Epithelial cell of prostate (primary cell): ENCODE measurements at places on chromosomes 2 and 18.

DNA sequence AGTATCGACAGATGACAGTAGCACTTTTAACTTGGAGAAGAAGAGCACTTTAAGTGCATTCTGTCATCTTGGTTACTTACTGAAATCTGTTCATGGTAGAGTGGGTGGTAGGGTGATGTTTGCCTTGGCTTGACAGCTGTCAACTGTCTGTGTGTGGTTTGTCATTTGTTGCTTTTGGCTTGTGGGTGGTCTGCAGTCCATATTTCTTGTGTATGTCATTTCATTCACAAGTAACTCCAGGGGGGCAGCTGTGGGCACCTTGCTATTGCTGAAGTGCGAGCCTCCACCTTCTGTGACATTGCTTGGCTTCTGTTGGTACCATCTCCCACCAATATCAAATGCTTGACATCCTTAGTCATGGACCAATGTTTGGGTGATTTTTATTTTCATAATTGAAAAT lies 311.6 kb upstream of the NRP2 start:
- DNase-seq, result no peak

DNA sequence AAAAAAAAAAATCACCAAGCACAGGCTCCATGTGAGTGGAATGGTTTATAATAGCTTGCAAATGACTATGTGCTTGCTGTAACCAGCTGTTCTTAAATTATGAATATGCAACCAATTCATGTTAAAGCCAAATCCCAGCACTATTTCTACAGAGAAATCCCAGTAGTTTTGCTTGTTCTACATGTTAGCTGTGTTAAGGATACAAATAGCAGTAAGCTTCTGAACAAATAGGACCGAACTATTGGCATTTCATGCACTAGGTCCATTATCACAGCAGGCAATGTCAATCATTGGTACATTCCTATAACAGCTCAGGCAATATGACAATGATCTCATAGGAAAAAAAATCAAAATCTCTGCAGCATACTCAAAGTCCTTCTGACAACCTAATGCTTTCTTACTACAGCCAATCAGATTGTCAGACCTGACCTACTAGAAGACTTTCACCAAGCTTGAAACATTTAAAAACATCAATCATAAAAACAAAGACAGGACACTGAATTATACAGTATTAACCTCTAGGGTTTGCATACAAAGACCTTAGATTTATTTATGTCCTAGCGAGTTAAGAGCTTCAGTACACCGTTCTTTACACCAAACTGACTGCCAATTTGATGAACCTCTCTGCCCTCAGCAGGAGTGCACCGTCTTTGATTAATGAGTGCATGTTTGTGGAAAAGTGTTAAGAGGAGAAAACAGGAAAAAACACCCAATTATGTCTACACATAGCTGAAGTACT lies 6.4 kb downstream of the BAZ2B start:
- no peak for DNase-seq

DNA sequence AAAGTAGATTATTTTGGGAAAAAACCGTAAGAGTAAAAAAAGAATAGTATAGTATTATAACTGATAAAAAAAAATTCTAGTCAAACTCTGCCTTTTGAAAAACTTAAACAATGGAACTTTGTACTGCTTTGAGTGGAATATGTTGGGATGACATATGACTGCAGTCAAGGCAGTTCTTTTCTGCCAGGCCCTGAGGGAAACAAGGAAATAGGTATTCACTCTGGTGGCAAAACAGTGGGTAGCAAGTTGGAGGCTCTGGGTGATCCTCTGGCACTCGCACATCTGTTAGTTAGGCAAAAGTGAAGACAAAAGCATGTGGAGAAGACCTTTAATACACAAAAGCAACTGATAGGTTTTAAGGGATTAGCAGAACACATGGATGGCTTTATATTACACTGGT lies 102.2 kb downstream of the ARHGEF33 start:
- DNase-seq, result no peak

- no peak for DNase-seq
These were observed 105.8 kb upstream of the TTN start for GRCh38 chr2:178913049-178913441.

DNA sequence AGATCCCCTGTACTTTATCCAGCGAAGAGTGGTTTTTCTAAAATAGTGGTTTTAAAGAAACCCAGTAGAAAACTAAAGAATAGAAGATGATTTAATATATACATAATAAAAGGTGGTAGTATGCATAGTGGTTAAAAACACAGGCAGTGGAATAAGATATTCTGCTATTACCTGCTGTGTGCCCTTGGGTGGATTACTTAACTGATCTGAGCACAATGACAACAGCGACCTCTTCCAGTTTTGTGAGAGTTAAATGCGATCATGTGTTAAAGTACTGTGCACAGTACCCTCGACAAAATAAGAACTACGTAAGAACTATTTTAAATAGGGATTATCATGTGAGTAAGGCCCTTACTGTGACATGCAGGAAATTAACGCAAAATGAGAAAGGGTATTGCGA lies 30.0 kb upstream of the CHMP1B start:
- DNase-seq, result no peak

DNA sequence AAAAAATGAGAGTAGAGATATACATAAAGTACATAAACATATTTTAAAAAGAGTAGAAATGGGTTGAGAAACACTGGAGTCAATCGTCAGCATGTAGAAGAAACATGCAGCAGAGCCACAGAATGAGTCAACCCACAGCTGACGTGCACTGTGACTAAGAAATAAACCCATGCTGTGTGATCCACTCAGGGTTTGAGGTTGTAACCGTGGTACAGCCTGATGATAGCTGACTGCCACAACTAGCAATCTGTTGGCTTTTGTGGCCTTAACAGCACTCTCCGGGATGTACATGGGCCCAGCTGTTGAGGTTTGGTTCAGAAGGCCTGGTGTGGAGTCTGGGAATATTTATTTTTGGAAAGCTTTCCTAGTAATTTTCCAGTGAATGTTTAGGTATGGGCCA lies 554.4 kb upstream of the MEX3C start:
- no peak for DNase-seq

GRCh38 chr2:128473175-128474035 lies 154.7 kb upstream of the HS6ST1 start:
- no peak for DNase-seq

DNA sequence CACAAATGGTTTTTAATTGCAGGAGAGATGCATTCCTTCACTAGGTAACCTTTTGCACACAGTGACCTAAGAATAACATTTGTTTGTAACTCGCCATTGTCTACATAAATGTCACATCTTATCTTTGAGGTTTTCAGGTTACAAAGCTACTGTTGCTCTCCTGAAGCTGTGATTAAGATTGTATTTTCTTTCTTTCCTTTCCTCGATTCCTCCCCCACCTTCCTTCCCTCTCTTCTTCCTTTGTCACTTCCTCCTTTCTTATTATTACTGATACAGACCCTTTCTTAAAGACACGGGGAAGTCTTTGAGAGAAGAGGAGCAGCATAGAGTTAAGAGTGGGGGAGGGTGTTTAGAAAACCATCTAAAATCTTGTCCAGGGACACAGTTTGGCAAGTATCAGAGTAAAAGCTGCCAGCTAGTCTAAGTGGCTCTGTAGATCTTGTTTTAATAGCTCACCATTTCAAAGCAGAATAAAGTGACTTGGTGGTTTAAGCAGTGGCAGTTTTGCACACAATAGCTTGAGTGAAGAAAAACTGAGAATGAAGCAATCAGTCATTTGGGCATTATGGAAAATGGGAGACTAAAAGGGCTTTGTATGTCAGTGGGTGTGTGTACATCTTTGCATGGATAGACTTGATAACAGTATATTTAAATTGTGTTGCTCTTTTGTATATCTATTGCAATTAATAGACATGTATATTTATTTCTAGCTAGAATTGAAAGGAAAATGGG lies 10.9 kb downstream of the CERS6 start:
- DNase-seq, result no peak

- DNase-seq, result no peak
These were observed 146.5 kb downstream of the SH3BP4 start for GRCh38 chr2:235098269-235098668.

- DNase-seq, result no peak
These were observed 60.8 kb downstream of the KYNU start for GRCh38 chr2:142938240-142938639.

DNA sequence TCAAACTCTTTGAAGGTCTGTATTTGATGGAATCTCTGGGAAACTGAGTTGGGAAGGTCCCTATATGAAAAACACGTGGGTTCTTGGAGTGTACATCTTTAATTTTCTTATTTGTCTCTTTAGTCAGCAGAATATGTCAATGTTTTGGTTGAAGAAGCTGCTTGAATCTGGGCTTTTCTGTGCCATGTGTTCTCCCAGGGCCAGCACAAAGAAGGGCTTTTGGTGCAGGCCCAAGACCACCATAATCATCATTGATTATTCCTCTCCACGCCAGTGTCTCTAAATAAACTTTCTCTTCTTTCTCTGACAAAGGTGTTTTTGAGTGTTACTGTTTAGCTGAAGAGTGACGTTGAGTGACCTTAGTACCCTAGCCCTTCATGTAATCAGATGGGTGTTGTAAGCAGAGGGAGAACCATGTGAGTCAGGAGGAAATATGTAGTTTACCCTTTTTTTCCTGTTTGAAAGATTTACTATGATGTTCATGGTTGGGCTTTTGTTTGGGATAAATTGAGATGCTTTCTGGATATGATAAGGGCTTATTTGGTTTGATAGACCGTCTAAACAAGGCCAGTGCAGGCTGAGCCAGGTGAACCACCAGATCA lies 11.6 kb upstream of the TNP1 start:
- no peak for DNase-seq

DNA sequence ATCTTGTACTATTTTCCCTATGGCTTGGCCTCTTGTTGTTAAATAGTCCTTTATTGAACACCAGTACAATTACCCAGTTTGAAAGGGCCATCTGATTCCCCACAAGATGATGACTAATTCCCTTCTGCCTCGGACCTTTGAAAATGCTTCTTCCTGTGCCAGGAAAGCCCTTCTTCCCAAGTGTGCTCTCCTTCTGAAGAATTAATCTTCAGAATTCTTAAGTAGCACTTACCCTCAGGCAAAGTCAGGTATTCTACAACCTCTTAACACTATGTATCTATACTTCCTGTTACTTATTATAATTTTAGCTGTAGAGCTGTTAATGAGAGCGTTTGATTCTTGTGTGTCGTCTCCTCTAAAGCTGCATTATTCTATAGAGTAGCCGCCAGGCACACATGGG lies 28.6 kb upstream of the MEX3C start:
- no peak for DNase-seq

DNA sequence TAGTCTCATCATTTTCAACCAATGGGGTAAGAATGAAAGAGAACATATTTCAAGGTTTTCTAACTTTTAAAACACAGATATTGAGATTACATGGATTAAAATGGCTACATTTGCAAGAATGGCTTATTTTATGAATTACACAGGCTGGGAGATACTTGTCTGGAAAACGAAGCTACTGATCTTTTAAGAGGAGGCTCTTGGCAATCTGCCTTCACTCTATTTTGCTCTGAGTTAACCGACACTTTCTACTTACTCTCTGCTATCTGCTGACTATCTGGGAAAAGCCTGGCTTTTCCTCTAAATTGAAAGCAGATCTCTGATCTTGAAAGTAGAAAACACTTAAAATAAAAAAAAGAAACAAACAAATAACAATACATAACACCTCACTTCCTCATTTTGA lies 325.4 kb upstream of the LINC00305 start:
- no peak for DNase-seq

DNA sequence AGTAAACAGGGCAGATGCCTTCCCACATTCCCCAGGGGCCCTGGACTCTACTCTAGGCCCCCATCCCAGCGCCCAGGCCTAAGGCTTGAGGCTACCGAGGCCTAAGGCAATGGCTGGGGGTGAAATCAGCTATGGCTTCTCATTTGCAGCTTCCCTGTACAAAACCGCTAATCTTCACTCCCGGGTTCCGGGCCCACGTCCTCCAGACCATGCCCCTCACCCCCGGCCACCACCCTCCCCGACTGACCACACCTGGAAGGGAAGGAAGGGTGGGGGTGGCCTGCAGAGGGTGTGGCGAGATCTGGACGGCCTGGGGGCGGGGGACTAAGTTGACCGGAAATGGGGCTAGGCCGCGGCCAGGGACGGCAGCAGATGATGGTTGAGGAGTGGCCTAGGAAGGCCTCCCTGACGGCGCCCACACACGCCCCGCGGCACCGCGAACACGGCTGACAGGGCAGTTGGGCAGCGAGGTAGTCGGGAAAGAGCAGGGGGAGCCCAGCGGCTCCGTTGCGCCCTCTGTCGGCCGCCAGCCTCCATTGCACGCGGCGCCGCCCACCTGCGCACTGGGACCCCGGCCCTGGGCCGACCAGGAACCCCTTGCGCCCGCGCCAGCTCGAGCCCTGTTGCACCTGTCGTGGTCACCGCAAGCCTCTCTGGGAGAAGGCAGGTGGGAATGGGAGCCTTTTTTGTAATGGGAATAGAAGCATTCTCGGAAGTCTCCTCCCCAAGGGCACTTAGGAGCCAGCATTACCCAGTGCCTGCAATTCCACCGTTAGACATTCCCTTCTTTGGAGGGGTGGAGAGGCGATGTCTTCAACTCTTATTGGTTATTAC lies 117.1 kb upstream of the STPG4 start:
- DNase-seq, result no peak

- no peak for DNase-seq
These were observed 63.3 kb downstream of the COL3A1 start for GRCh38 chr2:189037518-189037917.

DNA sequence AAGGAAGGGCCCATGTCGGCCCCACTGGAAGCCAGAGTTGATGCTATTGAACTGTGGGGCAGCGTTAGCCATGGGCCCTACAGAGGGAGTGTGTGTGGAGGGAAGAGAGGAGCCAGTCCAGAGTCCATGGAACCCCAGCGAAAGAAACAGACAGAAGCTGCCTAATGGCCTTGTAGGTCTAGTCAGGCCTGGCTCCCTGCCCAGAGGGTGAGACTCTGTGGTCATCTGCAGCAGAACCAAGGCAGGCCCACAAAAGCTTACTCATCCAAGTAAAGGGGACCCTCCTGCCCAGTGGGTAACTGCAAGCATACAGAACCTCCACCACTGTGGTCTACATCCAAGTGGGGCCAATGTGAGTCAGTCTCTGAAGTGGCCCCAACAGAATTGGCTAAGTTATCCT lies 439.8 kb downstream of the TGIF1 start:
- DNase-seq, result no peak

GRCh38 chr2:108034843-108035242 lies 48.5 kb downstream of the SLC5A7 start:
- DNase-seq, result no peak
